ENCODE measurements at places on chromosomes 13 and 19.

DNA sequence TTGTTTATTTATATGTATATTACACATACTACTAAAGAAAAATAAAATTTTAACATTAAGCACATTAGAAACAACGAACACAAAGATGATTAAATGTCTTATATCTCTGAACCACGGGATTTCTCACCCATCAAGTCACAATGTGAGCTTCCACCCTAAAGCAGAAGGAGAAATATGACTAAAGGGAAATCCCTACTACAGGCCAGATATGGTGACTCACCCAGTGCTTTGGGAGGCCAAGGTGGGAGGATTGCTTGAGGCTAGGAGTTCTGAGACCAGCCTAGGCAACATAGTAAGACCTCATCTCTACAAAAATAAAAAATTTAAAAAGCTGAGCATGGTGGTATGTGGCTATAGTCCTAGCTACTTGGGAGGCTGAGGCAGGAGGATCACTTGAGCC lies 24.6 kb downstream of the DCT start:
- peak; percentile 52 for DNase-seq

- no peak for DNase-seq
These were observed 105.7 kb upstream of the OBI1 start for GRCh38 chr13:78764665-78765064.

DNA sequence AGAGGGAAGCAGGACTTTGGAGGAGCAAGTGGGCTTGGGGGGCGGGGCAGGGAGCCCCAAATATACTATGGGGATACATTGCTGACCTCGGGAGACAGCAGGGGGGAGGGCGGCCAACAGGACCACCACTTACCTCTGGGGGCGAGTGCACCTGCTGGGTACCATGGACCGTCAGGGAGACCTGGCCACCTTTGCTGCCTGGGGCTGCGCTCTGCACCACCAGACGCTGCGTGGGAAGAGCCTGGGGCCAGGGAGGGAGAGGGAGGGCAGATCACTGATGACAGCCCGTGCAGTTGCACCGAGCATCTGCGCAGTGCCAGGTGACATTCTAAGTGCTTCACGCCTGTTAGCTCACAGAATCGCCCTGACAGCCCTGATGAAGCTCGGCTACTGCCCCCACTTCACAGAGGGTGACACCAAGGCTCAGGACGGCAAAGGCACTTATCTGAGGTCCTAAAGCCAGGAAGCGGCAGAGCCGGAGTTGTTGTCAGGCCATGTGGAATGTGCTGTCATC lies 24.1 kb downstream of the RFX1 start:
- DNase-seq = no peak

DNA sequence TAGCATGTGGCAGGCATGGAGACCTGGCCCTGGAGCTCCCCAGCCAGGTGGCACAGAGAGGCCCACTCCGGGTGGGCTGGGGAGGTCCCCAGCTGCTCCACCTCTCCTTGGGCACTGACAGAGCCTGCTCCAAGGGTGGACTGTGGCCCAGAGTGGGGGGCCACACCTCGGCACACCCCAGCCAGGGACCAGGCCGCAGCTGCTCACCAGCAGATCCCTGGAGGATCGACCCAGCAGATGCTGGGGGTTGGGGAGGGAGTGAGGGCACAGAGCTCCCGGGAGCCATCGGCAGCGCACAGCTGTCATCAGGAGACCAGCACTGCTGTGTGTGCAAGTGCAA lies 72.0 kb upstream of the KCTD15 start:
- DNase-seq = no peak

- no peak for DNase-seq
These were observed 308.6 kb downstream of the ENOX1 start for GRCh38 chr13:43478211-43478610.

- DNase-seq = no peak
These were observed 4.1 kb downstream of the TLE2 start for GRCh38 chr19:3024870-3025548.

- DNase-seq = no peak
These were observed 6.8 kb downstream of the ELL start for GRCh38 chr19:18514800-18515682.

DNA sequence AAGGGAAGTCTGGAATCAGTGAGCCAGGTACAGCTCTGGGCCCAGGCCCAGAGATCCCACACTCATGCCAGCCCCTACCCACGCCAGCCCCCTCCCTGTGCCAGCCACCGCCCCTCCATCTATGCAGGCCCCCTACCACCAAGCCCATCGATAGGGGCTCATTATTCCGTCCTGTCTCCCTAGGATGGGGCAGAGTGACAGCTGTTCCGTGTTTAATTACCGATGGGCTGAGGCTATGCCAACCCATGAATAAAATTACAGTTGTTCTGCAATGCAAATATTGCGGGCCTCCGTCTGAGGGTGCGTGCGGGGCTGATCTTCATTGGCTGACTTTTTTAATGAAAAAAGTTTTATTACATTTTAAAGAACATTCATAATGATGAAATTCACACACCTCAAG lies 35.6 kb upstream of the PEPD start:
- DNase-seq = no peak

DNA sequence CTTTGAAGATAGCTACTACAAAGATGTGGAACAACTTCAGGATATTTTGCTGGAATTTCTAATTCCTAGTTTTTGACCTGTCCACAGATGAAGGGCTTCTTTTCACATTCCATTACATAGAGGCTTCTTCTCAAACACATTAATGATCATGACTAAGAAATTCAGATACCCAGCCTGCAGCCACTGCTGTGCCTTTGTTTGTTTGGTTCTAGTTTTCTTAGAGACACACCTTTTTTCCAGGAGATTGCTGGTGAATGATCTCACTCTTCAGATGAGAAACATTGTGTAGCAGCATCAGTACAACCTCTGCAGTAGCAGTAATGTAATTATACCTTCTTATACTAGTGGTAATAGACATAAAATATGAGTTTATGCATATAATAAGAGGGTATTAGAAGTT lies 5.0 kb downstream of the TDRD3 start:
- DNase-seq = no peak

Measured in activated CD4-positive, alpha-beta T cell treated with anti-CD3 and anti-CD28 coated beads for 48 hours (primary cell).